ENCODE measurements at places on chromosomes 16 and 17.

DNA sequence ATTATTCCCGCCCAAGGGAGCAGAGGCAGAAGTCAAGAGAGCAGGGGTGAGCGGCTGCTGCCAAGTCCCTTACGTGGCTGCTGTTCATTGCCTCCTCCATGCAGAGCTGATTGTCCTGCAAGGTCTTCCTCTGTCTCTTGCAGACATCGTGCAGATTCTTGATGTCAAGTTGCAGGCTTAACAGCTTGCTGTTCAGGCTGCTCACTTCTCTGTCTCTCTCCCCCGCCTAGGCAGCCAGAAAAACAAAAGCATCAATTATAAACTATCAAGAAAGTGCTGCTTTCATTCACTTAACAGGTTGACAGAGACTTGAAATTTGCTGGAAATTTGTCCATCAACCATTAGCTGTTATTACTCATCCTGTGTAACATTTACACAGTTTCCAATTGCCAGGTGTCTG, 7.3 kb downstream of the PMFBP1 start:
- no peak for DNase-seq

GRCh38 chr17:29283496-29283895, 10.5 kb downstream of the NUFIP2 start:
- no peak for DNase-seq

DNA sequence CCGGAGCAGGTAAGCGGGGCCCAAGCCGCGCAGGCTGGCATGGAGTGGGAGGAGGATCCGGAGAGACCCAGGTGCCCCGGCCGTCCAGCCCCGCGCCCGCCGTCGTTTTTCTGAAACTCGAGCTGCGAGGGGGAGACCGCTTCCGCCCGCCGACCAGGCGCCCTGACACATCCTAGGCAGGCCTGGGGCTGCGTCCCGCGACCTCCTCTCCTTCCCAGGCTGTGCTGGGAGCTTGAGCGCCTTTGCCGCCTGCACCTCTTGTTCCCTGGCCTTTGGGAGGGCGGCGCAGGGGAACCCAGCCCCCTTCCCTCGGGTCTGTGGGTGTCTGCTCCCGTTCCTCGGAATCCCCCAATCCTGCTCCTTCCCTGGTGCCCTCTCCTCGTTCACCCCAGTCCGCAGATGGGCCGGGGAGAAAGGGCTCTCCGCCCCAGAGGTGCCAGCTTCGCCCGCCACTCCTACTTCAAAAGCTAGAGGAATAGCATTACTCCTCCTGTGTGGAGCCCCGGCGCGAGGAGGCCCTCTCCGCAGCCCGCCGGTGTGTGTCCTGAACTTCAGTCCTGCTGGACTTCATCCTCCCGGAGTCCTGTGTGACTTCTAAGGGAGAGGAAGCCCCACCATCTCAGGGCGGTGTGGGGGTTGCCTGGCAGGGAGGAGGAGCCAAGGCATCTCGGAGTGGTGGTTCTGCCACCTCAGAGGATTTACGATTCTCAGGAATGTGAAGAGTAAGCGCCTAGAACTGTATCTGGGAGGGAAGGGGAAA, 1.0 kb downstream of the NHERF1 start:
- DNase-seq: peak; percentile 64

DNA sequence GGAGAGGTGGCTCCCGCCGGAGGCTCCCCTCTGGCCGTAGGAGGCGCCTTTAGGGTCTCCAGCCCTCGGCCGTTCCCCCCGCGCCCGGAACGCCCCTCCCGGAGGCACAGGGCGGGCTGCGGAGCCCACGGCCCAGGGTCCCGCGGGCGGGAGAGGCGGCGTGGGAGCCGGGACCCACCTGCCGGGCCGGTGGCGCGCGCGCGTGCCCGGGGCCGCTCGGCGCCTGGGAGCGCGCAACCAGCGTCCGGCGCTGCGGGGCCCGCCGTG, at the start of gene MIF4GD:
TSS of gene MIF4GD (minus strand) at position 266 of the 267 bp plus-strand sequence. CDS start 1,036 bp downstream, outside the sequence.
- no peak for DNase-seq

DNA sequence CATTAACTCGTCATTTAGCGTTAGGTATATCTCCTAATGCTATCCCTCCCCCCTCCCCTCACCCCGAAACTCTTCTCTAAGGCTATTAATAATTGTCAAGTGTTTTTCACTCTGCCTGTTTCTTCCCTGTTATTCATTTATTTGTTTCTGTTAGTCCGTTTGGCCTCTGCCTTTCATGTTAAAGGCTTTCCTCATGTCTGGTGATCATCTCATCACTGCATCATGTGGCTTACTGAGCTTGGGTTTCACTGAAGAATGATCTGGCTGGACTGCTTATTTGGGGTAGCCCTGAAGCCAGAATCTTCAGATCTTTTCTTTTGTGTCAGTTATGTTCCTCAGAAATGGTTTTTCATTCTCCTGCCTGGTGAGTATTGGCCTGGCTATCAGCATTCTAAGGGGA, 9.5 kb downstream of the UTP4 start:
- no peak for DNase-seq

DNA sequence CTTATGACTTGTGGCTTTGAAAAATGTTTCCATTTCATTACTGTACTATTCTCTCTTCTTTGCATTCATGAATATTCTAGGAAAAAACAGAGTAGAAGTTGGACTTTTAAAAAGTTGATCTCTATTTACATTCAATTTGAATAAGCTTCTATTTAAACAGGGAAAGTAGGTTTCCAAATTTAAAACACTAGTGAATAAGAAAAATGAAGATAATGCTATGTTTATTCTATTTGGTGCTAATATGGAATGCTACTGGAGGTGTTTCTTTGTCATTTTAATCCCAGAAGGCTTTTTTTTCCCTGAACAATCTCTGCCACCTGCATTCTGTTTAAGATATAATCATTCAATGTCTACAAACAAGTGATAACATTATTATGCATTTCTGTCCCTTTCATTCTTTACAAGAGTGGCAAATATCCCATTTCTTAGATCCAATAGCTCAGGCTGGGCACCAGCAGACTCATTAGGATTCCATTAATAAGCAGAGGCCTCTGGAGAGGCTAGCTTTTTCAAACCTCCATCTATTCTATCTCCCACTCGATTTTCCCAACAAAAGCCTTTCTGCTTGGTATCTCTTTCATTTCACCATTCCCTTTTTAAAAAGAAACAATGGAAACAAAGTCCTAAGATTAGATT, 1001.6 kb upstream of the CDH8 start:
- no peak for DNase-seq

GRCh38 chr16:89369266-89369895, 121.0 kb downstream of the ANKRD11 start:
- no peak for DNase-seq

DNA sequence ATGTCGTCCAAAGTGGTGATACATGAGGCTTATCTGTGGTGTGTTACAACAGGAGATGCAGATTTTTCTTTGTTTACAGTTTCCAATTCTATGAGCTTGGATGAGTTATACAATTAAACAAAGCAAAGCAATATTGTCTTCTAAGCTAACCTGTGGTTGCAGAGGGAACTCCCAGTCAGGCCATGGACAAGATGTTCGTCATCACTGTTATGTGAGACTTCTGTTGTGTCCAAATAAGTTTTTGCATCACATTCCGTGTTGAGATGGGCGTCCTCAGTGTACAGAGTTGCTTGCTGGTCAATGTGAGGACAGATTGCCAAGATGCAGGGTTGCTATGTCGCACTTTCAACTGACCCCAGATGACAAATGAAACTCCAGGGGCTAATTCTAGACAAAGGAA, 189.3 kb downstream of the IRF8 start:
- DNase-seq: no peak

- DNase-seq: peak; percentile 55
These were observed at the start of gene SNX20 for GRCh38 chr16:50681021-50681885. SNX20 (minus strand) TSS chr16:50681312; CDS start chr16:50677526, 3,786 bp downstream.

Data from activated naive CD8-positive, alpha-beta T cell treated with anti-CD3 and anti-CD28 coated beads for 36 hours (primary cell).